CD8-positive, alpha-beta memory T cell (primary cell): ENCODE measurements at places on chromosomes 5 and 9. TPM values are rescaled to one million over a fixed set of nuclear protein-coding genes. Genes with fewer than 3 reads are reported as not detected.

DNA sequence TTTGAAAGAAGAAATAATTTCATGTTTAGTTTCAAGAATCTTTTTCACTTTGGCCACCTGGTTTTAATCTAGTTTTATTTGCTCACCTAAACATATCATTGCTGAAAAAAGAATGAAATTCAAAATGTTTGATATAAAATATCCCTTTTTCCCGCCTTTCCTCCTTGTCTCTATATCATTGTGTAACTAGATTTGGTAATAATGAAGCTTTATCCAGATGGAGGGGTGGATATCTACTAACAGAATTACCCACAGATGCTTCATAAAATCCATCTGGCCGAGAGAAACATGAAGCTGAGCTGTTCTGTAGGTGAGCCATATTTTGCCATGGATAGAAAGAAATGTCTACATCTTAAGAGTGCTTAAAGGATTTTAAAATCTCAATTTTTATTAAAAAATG is 214.7 kb downstream of the ICE1 start:
- DNase-seq = no peak

PCDHGB1 gene
- not detected for total RNA-seq

DNA sequence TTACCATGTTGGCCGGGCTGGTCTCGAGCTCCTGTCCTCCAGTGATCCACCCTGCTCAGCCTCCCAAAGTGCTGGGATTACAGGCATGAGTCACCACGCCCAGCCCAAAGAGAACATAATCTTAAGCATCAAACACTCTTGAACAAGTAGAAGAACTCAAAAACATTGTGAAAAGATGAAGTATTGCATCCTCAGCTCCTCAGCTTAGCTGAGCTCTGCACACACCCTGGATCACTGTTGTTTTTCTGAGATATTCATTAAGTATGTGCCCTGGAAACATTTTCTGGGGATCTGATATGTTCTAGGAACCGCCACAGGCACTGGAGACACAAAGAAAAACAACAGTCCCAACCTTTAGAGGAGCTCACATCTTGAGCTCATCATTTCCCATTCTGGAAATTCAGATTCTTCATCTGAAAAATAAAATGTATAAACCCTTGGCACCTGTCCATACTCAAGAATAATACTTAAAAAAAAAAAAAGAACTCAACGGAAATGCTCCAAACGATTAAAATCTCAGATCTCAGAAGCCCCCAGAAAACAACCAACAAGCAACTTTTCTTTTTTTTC is 62.2 kb upstream of the ZNF462 start:
- no peak for DNase-seq

- no peak for DNase-seq
These were observed 342.4 kb downstream of the KIAA0825 start for GRCh38 chr5:94276048-94276447.

NR2F1-AS1 gene
- total RNA-seq = not detected

DNA sequence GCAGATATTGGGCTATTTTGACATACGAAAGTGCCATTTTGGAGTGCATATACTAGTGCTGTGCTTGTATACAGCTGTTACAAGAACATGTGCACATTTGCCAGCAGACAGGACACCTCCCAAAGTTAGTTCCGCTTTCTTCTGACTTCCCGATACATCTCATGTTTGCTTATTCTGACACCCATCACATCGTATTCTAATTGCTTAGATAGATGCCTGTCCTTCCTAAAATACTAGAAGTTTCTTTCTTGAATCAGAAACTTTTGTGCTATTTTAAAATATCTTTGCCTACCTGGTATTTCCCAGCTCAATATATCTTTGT is 177.8 kb downstream of the TTLL11 start:
- DNase-seq = no peak

OTP gene
- not detected for total RNA-seq

- no peak for DNase-seq
These were observed 157.4 kb downstream of the NR3C1 start for GRCh38 chr5:143245929-143246561.

GRCh38 chr5:120396186-120396585 is 67.9 kb upstream of the PRR16 start:
- DNase-seq = no peak

- DNase-seq = no peak
These were observed 45.0 kb upstream of the DMRTA1 start for GRCh38 chr9:22401671-22402070.

MLANA gene
- not detected for total RNA-seq

ECM2 gene
- total RNA-seq = not detected
